ENCODE measurements at places on chromosomes 6 and 20.
A peak's percentile ranks its signal among the peaks of the same experiment; 100 is the strongest.

GRCh38 chr6:37690964-37691735, 6.5 kb downstream of the MDGA1 start:
- DNase-seq, result no peak

DNA sequence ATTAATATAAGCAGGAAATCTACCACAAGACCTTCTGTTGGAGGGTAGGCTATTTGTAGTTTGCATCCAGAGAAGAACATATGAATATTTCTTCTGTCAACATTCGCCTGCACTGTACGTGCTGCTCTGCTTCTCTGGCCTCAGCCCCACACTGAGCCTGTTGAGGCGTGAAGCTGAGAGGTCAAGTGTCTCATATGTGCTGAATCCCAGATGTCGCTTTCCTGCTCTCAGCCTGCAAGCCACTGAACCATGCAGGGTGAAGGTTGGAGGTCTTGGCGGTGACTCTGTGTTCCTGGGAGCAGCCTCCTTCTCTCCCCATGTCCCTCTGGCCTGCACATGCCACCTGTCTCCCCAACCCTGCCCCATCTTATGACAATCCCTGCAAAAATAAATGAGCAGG, 83.6 kb downstream of the TMEM170B start:
- DNase-seq, result no peak

DNA sequence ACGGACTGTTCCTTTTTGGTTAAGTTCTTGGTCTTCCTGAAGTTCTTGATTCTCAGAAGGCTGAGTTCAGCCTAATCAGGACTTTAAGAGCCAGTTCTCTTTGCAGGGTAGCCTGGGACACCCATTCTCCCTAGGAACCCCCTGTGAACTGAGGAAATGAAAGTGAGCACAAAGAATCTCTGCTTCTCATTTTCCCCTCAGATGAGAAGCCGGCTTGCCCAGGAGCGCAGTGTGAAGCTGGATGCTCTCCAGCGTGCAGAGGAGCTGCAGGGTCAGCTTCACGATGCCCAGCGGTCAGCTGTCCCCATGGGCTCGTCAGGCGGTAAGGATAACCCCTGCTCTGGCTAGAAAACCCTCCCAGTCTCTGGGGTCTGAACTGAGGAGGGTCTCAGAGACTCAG, 34.0 kb downstream of the CD164 start:
- DNase-seq, result no peak

GRCh38 chr20:48820649-48820973, 7.2 kb downstream of the PREX1 start:
- no peak for DNase-seq

- DNase-seq, result peak; percentile 80
Observed at GRCh38 chr20:49288784-49289696, 11.2 kb upstream of the ZNFX1 start.

GRCh38 chr6:2632368-2632767, 118.4 kb downstream of the MYLK4 start:
- no peak for DNase-seq

- DNase-seq, result no peak
Observed at GRCh38 chr20:58294497-58295455, 14.7 kb upstream of the RAB22A start.

GRCh38 chr20:50918403-50918802, 12.8 kb downstream of the ADNP start:
- no peak for DNase-seq

DNA sequence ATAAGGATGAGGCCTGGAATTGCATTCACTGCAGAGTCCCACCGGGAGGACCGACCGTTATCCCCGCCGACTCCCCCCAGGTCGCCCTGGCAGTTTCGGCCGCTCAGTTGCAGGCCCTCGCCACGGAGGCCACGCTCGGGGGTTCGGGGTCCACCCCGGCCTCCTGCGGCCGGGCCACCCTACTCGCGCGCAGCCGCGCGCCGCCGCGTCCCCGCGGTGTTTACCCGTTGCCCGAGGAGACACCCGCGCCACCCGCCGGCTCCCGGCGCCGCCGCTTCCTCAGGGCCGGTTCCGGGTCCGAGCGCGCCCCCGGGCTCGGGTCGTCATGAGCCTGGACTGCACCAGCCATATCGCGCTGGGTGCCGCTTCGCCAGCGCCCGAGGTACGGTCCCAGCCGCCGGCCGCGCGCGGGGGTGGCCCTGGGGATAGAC, at the start of gene CCDC170:
CCDC170 (plus strand) TSS at position 214 of the 431 bp plus-strand sequence; CDS start at position 326, 112 bp downstream.
- peak; percentile 32 for DNase-seq

DNA sequence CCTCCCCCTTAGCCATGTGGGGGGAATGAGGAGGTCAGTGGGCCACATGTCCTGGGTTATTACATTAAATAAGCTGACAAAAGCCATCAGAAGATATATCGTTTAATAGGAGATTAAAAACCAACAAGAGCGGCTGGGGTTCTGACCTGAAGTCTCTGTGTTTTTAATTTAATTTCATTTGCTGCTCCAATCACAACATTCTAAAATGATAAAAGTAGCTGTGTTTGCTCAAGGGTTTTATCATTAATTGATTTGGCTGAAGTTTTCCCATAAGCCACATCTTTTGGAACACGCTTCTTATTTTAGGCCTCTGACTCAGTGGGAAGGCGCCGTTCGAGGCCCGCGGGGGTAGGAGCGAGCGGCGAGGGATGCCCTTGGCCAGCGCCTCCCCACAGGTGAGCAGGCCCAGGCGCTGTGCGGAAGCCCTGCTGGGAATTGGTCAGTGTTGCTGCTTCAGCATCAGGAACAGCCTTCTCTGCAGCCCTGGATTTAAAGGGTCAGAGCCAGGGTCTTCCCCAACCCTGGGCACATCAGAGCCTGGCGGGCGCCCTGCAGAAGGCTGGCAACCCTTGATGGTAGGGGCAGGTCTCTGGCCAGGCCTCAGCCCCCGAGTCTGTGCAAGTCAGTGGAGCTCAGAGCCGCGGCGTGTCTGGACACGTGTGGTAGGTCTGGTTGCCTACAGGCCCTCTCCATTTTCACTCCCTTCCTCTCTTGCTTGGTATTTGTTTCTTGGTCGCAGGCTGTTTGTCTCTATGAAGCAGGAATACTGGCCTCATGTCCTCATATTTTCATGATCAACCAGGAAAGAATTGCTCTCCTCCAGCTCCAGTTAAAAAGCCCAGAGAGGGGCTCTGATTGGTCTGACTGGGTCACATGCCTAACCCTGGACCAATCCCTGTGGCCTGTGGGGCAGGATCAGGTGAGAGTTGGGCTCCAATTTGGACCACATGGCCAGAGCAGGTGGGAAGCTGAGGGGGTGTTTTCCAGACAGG, 30.9 kb upstream of the MLN start:
- no peak for DNase-seq

GRCh38 chr20:45377269-45377668, 856 bp downstream of the TP53TG5 start:
- no peak for DNase-seq

DNA sequence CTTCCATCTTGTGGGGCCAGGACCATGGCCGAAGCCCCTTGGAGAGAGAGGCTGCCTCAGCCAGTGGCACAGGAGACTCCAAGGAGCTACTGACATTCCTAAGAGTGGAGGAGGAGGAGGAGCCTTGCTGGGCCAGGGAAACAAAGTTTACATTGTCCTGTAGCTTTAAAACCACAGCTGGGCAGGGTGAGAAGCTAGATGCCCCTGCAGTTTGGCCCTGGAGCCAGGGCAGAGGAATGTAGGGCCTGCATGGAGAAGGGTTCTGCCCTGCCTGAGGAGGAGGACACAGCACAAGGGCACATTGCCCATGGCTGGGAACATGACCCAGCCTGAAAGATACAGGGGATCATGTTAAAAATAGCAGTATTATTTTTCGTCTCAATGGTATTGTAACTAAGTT, 37.4 kb downstream of the PLCG1 start:
- no peak for DNase-seq

DNA sequence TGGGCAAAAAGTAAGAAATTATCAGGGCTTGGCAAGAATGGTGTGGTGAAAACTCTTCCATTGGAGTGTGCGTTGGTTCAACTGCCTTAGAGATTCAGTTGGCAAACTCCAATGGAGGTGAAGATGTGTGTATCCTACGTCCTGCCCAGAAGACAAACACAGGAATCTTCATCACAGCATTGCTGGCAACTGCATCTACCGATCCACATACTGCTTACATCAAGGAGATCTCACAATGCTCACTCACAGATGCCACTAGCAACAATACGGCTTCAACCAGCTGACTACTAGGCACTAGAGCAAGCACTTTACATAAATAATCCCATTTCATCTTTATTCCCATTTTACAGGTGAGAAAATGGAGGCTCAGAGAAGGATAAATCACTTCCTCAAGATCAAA, 10.0 kb upstream of the SPO11 start:
- no peak for DNase-seq

GRCh38 chr20:22426772-22427171, 157.6 kb downstream of the FOXA2 start:
- no peak for DNase-seq

GRCh38 chr6:135876058-135876457, 24.6 kb downstream of the PDE7B start:
- no peak for DNase-seq

DNA sequence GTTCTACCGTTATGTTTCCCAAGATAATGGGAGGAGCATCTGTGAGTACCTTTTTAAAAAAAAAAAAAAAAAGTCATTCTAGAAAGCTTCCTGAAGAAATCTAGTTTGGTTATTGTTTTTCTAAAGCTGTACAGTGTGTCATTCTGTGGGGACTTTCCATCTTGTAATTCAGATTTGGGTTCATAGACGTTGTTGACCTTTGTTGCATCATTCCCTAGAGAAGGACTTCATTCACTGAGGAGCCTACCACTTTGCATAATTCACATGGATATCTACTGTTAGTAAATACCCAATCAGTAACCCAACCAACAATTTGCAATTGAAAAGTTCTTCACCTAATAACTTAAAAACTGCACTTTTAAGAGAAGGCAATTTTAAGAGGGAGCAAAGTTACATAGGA, 60.1 kb downstream of the RPP40 start:
- no peak for DNase-seq

GRCh38 chr20:63281742-63282665, 9.4 kb downstream of the ARFGAP1 start:
- DNase-seq, result no peak

DNA sequence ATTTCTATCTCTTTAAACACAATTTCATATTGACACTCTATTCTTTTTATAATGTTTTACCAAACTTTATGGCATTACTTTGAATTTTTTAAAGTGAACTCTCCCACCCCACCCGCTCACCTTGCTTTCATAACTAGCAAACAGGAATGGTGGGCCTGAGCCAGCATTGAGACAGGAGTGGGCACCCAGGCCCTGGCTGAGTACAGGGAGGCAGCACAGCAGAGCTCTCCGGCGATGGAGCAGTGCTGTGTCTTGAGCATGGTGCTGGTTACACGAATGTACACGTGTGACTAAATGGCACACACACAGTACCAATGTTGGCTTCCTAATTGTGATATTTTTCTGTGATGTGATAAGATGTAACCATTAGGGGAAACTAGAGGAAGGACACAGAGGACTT, 4.5 kb downstream of the CST11 start:
- no peak for DNase-seq

GRCh38 chr6:4814212-4814611, 38.0 kb downstream of the CDYL start:
- no peak for DNase-seq

DNA sequence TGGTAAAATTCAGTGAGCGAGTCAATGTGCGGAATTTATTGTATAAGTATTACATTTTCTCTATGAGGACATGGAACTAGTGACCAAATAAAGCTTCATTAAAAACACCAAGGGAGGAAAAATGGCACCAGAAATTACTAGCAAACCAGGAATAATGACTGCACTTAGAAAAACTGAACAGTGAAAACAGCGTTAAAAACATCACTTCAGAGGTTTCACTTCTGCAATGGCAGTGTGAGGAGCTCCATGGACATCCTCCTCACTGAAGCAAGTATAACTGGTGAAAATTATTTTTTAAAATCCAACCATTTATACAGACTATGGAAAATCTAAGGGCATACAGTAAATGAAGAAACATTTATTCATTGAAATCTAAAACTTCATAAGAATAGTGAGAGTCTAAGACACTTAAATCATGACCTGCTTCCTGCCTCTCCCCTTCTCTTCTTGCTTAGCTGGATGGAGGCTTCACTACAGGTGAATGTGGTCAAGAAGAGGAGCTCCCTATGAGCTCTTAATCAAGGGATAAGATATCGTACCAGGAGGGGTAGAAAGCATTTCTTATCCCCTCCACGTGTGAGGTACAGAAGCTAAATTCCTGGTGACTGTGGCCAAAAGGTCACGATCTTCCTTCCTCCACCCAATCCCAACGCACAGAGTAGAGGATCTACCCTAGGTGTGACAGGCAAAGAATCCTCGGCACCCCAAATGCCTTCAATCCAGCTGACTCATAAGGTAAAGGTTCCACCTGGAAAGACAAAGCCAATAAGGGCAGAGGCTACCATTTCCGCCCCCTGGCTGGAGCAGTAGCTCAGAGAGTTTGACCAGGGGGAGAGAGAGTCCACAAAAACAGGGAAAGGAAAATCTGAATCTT, 12.3 kb upstream of the ASF1A start:
- peak; percentile 52 for DNase-seq

DNA sequence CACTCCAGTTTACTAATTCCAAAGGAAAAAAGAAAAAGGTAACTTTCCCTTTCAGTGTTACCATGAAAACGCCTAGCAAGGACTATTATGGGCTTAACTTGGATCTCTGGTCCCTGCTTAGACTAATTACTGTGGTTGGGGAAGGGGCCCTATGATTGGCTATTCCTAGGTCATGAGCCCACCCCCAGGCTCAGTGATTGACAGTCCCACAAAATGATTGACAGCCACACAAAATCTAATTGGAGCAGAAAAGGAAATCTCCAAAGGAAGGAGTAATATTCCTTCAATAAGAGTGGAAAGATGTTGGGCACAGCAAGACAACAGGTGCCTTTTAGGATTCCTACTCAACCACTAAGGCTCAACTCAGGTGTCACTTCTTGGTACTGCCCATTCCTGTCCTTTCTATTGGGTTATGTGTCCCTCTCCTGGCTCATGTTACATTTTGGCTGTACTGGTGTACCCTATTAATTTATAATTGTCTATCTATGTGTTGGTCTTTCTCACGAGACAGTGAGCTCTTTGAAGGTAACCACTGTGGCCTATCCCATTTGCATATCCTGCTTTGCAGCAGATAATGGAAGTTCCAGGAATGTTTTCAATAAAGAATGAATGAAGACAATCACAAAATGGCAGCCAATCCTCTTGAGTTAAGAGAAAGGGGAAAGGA, 5.5 kb upstream of the UTRN start:
- no peak for DNase-seq

- DNase-seq, result peak; percentile 34
Observed at GRCh38 chr20:62496568-62497218, 20.9 kb upstream of the GATA5 start.

DNA sequence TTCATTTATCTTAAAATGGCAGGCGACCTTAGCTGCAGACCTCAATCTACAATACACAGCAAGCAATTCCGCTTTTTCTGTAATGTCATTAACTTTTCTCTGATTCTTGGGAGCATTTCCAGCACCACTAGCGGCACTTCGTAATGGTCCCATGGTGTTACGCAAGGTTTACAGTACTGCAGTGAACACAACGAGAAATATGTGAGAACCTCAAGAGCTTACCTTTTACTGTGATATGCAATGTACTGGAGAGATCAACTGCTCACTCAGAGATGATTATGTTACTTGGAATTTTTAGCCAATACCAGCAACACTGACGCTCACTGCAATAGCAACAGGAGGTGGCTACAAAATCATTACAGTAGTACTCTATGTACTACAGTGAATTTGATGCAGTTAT, 2.8 kb upstream of the CEP43 start:
- no peak for DNase-seq

Data from PC-9 (cell line).